ENCODE measurements at places on chromosomes 1 and 21.

DNA sequence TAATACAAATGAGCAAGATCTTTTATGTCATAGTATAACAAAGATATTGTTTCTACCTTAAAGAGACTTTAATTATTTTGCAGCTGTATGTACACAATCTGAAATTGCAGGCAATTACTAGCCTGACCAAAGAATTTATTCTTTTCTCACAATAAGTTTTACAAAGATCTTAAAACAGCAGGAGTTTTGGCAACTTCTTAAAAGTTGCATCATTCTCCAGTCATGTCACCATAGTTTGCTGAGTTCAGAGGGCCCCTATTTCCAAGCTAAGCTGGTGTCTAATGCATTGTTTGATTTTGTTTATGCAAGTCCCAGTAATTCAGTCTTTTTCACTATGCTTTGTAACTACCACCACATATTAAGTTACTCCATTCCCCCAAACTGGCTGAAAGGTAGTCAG lies 114.8 kb downstream of the DNAH14 start:
- no peak for DNase-seq

- DNase-seq = no peak
These were observed 123.1 kb upstream of the KCNJ6 start for GRCh38 chr21:38039369-38039768.

- DNase-seq = no peak
These were observed 7.1 kb downstream of the ITGB2 start for GRCh38 chr21:44913425-44914175.

- DNase-seq = no peak
These were observed 40.7 kb upstream of the CXADR start for GRCh38 chr21:17472182-17472581.

GRCh38 chr1:32239337-32239736 lies 7.7 kb upstream of the FAM167B start:
- no peak for DNase-seq

DNA sequence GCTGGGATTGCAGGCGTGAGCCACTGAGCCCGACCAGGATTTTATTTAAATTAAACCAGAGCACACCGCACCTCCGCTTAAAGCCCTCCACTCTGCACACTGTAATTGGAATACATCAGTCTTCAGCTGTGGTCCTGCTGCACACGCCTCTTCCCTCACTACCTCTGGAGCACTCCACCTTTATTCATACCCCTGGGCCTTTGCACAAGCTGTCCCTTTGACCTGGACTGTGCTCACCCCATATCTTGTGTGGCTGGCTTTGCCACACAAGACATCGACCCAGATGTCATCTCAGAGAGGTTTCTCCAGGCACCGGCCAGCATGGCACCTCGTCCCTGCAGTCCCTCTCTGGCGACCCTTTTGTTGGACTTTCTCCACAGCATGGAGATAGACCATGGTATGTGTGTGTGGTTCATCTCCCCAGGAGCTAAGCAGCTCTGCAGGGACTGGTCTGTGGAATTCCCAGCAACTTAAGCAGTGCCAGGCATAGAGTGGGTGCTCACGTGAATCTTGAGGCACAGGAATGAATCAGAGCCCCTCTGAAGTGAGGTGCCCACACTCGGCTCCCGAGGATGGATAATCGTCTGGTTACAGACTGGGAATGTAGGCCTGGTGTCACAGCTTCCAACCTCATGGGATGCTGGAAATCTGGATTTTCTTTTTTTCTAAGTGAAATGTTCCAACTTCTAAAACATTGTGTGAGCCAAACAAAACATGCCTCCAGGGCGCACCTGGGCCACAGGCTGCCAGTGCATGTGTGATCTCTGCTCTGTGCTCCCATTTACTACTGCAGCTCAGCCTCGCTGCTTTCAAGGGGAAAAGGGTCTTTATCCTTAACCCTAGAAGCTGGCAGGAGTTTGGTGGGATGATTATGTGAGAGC lies 61.9 kb downstream of the EVA1C start:
- DNase-seq = no peak

GRCh38 chr1:182604175-182605164 lies at the start of gene RGS16:
Gene RGS16 (minus strand): TSS chr1:182604389. CDS start chr1:182604259, 130 bp downstream.
- DNase-seq = peak; percentile 89

DNA sequence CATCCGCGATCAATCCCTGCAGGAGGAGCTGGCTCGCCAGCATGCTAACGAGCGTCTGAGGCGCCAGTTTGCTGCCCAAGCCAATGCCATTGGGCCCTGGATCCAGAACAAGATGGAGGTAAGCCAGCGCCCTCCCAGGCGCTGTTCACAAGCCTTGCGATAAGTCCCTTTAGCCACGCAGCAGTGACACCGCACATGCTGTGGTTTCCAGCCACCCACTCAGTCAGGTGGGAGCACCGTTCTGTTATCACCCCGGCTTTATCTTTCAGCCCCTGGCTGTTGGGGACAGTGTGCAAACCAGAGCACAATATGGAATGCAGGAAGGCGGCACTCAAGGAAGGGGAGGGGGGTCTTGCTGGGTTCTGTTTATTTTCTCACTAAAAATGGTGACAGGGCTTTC lies 41.1 kb upstream of the MTR start:
- no peak for DNase-seq

DNA sequence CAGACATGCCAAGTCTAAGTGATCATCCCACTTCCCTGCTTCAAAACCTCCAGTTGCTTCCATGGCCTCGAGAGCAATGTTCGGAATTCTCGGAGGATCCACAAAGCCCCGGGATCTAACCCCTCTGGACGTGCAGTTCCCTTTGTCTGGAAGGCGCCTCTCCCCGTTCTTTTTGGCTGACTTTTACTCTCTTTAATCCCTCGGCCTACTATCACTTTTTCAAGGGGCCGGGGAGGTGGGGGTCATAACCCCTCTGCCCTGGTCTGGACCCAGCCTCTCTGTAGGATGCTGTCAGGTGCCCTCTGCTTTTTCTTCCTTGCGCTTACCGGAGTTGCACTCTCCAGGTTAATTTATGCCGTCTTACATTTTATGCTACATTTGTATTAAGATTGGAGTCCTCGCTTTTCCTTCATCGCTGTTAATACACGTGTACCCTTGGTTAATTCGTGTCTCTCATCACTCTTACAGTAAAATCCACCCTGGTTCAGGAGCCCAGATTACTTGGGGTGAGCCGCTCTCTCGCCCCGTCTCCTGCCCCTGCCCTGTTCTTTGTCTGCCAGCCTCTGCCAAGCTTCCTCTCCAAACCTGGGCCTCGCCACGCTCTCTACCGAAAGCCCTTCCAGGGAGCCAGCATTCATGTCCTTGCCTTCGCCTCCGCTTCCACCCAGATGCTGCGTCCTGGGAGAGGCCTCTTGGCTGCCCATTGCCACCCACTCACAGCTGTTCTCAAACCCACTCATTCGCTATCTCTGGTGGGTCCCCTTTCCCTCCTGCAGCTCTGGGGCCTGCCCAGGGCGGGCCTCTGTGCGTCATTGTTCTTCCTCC lies 448.6 kb downstream of the CAMTA1 start:
- no peak for DNase-seq

GRCh38 chr1:158037008-158037865 lies 43.8 kb downstream of the KIRREL1 start:
- no peak for DNase-seq

- DNase-seq = no peak
These were observed 37.3 kb downstream of the PLEKHA6 start for GRCh38 chr1:204322339-204322868.

- DNase-seq = no peak
These were observed 251.1 kb upstream of the JUN start for GRCh38 chr1:59034925-59035324.

- DNase-seq = no peak
These were observed 53.9 kb downstream of the PRDM15 start for GRCh38 chr21:41825216-41825615.

DNA sequence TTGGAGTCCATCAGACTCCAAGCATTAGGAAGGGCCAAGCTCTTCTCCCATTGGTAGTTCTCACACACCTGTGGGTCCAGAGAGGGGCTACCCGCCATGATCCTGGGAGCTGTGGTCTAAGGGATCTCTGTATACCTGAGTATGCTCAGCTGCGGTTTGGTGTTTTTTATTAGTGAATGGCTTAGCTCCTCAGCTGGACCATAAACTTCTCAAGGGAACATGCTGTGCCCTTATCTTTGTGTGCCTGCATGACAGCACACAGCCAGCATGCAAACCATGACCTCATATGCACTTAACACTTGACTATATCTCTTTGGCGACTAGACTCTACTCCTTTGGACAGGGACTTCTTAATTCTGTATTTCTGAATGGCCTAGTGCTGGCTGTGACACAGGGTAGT lies 94.5 kb downstream of the CD58 start:
- DNase-seq = no peak

- DNase-seq = peak; percentile 9
These were observed 199.4 kb upstream of the CACYBP start for GRCh38 chr1:174800216-174800851.

GRCh38 chr1:152514715-152515433 lies 592 bp downstream of the CRCT1 start:
- DNase-seq = no peak

DNA sequence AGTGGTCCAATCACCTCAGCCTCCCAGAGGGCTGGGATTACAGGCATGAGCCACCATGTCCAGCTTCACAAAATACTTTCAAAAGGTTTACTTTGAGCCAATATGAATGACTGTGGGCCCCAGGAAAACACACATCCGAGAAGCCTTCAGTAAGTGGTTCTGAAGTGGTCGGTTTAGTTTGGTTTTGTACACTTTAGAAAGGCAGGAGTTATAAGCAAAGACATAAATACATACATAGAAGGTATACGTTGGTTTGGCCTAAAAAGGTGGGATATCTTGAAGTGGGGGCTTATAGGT lies 3.2 kb upstream of the MIB2 start:
- no peak for DNase-seq

- DNase-seq = no peak
These were observed 38.1 kb downstream of the MRAP start for GRCh38 chr21:32336711-32337110.

DNA sequence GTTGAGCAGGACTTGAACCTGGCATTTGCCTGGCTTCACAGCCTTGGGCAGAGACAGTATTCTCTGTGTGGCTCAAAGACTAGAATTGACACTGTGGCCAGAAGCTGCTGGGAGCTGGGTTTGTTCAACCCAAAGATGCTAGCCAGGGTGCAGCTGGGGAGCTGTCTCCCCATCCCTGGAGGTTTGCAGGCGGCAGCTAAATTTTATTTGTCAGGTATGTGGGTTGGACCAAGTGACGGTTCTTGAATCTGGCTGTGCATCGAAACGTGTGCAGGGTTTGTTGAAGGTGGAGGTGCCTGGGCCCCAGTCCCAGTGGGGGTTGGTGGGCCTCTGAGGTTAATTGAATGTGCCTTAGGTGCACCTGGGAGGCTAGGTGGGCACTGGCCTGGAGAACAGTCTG lies 11.8 kb downstream of the WNT4 start:
- no peak for DNase-seq

DNA sequence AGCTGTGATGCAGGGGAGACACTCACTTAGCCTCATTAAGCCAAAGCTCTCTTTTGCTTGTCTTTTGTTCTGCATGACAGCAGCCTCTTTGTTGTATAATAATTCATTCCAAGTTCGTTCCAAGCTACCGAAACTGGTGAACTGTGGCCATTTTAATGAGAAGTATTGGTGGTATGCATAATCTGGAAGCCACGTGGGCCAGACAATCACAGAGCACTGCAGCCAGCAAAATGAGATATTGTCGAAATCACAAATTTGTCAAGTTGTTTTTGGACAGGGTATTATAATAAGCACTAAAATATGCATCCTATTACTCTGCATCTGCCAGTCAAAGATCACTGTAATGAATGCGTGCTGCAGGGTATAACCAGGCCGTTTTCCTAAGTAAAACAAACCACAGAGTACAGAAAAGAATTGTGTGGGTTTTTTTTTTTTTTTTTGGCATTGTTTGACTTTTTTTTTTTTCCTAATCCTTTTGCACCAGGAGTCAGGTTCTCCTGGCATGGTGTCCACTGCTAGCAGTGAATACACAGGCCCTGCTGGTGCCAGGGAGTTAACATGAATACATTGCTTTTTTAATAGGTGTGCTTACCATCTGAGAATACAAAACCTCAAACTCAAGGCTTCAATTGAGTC lies 423.9 kb downstream of the PTBP2 start:
- no peak for DNase-seq

- peak; percentile 19 for DNase-seq
These were observed 1.6 kb upstream of the AJAP1 start for GRCh38 chr1:4652631-4653327.

GRCh38 chr1:229384822-229385221 lies 42.0 kb upstream of the CCSAP start:
- no peak for DNase-seq

GRCh38 chr1:29123887-29124365 lies at the start of gene TMEM200B:
Gene TMEM200B (minus strand): TSS chr1:29123903. CDS start chr1:29121828, 2,075 bp downstream.
- DNase-seq = no peak

- DNase-seq = no peak
These were observed 262.0 kb downstream of the TNR start for GRCh38 chr1:175481126-175482070.

DNA sequence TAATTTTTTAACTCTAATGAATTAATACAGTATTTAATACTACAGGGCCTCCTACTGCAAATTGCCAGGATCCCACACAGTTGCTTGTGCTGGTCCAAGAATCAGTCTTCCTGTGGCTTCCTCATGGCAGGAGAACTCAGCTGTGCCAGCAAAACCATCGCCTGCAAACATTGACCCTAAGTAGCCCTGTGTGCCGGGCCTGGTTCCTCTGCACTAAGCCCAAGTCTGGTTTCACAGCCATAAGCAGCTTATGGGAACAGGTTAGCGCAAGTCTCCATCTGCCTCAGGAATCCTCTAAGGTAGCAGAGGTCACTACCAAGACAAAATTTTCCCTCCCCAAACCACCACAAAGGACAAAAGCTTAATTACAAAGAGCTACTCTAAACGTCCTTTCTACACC lies 216.6 kb downstream of the PLA2G4A start:
- no peak for DNase-seq

DNA sequence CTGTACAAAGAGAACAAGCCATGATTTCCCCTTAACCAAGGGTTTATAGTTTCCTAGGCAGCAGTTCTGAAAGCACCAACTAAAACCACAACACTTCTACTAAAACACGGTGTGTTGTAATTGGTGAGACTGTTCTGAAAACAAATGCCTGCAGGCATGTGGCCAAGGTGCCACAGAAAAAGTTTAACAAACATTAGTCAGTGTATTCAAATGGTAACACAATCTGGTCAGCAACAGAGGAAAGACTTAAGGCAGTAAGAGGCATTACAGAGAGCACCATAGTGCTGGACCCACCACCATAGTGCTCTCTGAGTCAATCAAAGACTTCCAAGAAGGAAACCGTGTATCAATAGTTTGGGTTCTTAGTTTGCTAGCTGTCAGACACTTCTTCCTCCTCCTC lies 16.7 kb downstream of the SNIP1 start:
- no peak for DNase-seq

GRCh38 chr1:183636334-183636682 lies 725 bp upstream of the ARPC5 start:
- DNase-seq = no peak

DNA sequence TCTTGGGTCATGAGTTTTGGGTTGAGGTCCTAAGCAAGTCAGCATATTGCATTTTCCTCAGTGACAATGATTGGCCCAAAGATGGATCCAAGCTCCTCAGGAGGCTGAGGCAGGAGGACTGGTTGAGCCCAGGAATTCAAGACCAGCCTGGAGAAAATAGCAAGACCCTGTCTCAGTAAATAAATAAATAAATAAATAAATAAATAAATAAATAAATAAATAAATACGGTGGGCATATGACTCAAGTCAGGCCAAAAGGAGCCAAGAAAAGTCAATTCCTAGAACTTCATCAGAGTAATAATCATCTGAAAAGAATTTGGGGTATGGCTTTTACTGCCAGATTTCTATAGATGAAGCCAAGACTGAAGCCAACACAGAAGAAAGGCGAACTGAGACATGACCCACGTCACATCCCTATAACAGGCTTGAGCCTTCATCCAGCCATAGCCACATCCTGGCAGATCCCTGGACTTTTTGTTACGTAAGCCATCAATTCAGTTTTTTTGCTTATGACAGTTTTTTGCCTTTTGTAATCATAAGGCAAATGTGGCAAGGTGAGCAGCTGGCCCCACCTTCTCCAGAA lies 88.5 kb upstream of the NFASC start:
- no peak for DNase-seq

Data from CD4-positive, alpha-beta T cell treated with Interferon gamma for 1 hour (primary cell).